ENCODE measurements at places on chromosomes 3 and 15. TPM values are rescaled to one million over a fixed set of nuclear protein-coding genes. Genes with fewer than 3 reads are reported as not detected.
A peak's percentile ranks its signal among the peaks of the same experiment; 100 is the strongest.

GRCh38 chr3:101719604-101720185 lies 4.7 kb upstream of the CEP97 start:
- no peaks in the 10 kb centered on the region for H3K4me1 ChIP-seq
- H3K27ac ChIP-seq = no peak overlapping the region
- DNase-seq = no peak
- no peaks in the 10 kb centered on the region for H3K27me3 ChIP-seq
- H3K4me3 ChIP-seq = no peak overlapping the region

CACNA2D3 gene
- polyA plus RNA-seq = not detected

AGTR1 gene
- polyA plus RNA-seq = 1.1 TPM

ZNF774 gene
- 1.4 TPM for polyA plus RNA-seq

- no peak overlapping the region for H3K4me3 ChIP-seq
- no peaks in the 10 kb centered on the region for H3K36me3 ChIP-seq
- no peaks in the 10 kb centered on the region for H3K27me3 ChIP-seq
- H3K4me1 ChIP-seq = no peaks in the 10 kb centered on the region
- peak; percentile 58 for DNase-seq
Measured at GRCh38 chr15:43225201-43225949, 4.6 kb upstream of the EPB42 start.

GRCh38 chr3:46496746-46497555 lies 825 bp upstream of the RTP3 start:
- no peaks in the 10 kb centered on the region for H3K4me1 ChIP-seq
- H3K27me3 ChIP-seq = no peaks in the 10 kb centered on the region
- H3K4me3 ChIP-seq = no peak overlapping the region

- no peaks in the 10 kb centered on the region for H3K36me3 ChIP-seq
- no peak overlapping the region for H3K4me3 ChIP-seq
- H3K27ac ChIP-seq = no peak overlapping the region
- H3K4me1 ChIP-seq = no peaks in the 10 kb centered on the region
Measured at GRCh38 chr3:87148020-87148419, 79.1 kb upstream of the CHMP2B start.

KCNAB1 gene
- not detected for polyA plus RNA-seq
